ENCODE measurements at places on chromosomes 2 and 18. TPM values are rescaled to one million over a fixed set of nuclear protein-coding genes. Genes with fewer than 3 reads are reported as not detected.

GAREM1 gene
- total RNA-seq = 5.2 TPM

DNA sequence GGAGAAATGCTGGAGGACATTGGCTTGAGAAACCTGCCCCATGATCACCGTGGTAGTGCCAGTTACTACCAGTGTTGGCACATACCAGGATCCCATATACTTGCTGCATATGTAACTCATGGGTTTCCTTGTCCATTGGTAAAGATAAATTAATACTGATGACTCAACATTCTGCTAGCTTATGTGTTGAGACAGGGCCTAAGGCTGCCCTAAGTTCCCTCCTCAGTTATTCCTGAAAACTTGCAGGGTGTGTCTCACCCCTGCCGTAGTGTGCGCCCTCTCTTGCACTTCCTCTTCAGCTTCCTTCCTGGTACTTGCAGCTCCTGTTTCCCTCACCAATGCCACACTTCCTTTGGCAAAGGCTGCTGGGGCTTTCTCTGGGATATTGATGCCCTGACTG is 4.3 kb upstream of the INO80C start:
- no peak overlapping the region for H3K4me3 ChIP-seq
- H3K36me3 ChIP-seq = no peaks in the 10 kb centered on the region
- H3K27me3 ChIP-seq = no peaks in the 10 kb centered on the region
- no peak overlapping the region for H3K27ac ChIP-seq
- H3K4me1 ChIP-seq = peaks cover 8% of the 10 kb centered on the region

- H3K27ac ChIP-seq = no peak overlapping the region
- H3K4me1 ChIP-seq = peaks cover 2% of the 10 kb centered on the region
- no peaks in the 10 kb centered on the region for H3K36me3 ChIP-seq
- H3K4me3 ChIP-seq = no peak overlapping the region
Observed at GRCh38 chr2:126753501-126754212, 97.7 kb downstream of the GYPC start.

- no peaks in the 10 kb centered on the region for H3K36me3 ChIP-seq
- no peak overlapping the region for H3K4me3 ChIP-seq
- no peak for DNase-seq
Observed at GRCh38 chr2:120602251-120602650, 133.4 kb upstream of the GLI2 start.

All from H9 (cell line).